ENCODE measurements at places on chromosomes 4 and X.

- DNase-seq = no peak
Observed at GRCh38 chr4:14403132-14403531, 599.1 kb upstream of the CPEB2 start.

DNA sequence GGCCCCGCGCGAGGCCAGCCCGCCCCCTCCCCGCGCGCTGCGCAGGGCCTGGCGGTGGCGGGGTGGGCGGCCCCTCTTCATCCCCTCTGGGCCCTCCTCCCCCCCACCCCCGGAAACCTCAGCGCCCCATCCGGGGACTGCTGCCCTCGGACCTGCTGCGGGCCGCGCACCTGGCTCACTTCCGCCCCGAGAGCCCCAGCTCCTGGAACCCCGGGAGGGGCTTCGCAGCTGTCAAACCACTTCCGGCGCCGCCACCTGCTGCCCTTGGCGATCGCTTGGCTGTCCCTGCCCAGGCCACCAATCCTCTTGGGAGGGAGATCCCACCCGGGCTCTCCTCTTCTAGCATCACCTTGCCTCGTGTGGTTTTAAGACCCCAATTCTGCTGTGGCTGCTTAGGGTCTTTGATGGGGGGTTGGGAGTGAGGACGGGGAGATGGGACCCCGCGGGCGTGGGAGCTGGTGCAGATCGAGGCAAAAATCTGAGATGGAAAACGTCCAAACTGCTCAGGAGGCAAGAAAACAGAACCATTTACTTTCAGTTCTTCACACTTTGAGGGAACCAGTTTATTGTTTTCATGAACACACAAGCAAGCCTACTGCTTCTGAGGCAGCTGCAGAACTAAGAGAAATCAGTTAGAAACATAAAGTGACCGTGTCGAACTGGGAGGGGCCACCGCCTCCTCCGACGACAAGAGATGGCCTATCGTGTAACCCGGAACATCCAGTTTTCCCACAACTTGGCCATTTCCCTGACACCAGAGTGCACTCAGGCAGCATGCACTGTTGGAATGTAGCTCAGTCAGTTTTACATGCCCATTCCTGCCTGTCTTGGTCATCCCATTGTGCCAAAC, 754 bp downstream of the MTMR1 start:
- DNase-seq = no peak

- DNase-seq = no peak
Observed at GRCh38 chr4:138915756-138916155, 99.8 kb upstream of the NOCT start.

- no peak for DNase-seq
Observed at GRCh38 chr4:7787067-7787466, 152.6 kb downstream of the AFAP1 start.

- DNase-seq = no peak
Observed at GRCh38 chr4:139918591-139918990, 235.4 kb downstream of the MAML3 start.

Data from spinal cord (tissue), 10 donors.